ENCODE measurements at places on chromosomes 7 and 10.

DNA sequence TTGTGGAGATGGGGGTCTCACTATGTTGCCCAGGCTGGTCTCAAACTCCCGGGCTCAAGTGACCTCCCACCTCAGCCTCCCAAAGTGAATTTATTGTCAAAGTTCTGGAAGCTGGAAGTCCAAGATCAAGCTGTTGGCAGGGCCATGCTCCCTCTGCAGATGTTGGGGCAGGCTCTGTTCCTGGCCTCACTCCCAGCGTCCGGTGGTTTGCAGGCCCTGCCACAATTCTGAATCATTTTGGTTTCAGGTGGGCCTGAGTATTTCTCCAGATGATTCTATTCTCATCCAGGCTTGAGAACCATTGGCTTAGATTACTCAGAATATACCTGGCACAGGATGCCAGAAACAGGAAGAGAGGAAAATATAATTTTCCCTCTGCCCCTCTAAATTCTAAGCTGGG lies 737.4 kb downstream of the TNS3 start:
- DNase-seq: no peak

GRCh38 chr10:73480158-73480557 lies 15.7 kb downstream of the PPP3CB start:
- DNase-seq: no peak

GRCh38 chr7:51009716-51010496 lies 227.2 kb upstream of the GRB10 start:
- DNase-seq: no peak

GRCh38 chr10:17735166-17735941 lies 16.6 kb upstream of the TMEM236 start:
- DNase-seq: no peak

DNA sequence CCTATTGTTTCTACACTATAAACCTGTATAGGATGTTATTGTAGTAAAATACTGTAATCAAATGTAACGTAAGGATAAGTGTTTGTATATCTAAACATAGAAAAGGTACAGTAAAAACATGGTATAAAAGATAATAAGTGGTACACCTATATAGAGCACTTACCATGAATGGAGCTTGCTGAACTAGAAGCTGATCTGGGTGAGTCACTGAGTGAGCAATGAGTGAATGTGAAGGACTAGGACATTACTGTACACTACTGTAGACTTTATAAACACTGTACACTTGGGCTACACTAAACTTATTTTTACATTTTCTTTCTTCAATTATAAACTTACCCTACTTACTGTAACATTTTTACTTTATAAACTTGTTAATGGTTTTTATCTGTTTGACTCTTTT lies 732.9 kb upstream of the LRRN3 start:
- DNase-seq: no peak

DNA sequence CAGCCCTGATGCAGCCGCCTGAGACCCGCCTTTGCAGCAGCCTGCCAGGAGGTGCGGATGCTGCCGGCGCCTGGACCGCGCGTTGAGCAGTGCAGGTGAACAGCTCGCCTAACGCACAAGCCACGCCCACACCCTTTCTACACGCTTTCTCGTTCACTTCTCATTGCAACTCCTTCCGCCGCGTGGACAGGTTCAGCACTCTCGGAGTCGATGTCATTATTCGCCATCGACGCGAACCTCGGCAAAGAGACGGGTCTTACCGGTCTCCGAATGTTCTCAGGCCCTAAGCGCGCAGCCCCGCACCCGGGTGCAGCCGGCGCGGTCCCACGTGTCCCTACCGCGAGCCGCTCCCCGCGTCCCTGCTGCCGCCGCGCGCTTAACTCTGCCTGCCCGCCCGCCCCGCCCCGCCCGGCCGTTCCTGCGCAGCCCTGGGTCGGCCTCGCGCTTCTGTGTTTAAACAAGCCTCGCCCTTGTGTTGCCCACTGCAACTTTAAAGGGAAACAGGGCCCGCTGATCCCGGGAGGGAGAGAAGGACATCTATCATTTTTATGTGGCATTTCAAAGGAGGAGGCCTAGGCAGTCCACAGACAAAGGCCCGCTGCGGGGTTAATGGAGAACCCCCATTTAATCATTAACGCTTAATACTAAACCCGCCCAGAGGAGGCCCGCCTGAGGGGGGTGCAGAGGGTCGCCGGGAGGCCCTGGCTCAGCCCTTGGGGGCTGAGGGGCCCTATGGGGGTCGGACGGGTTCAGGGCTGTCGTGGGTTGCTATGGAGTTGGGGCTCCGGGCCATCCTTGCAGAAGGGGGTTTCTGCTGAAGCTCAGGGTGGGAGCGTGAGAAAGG lies 128.5 kb downstream of the WDR11 start:
- DNase-seq: no peak

- no peak for DNase-seq
Measured at GRCh38 chr7:100493476-100494264, 9.9 kb downstream of the NYAP1 start.

- DNase-seq: no peak
Measured at GRCh38 chr10:15113766-15114165, 16.6 kb downstream of the RPP38 start.

DNA sequence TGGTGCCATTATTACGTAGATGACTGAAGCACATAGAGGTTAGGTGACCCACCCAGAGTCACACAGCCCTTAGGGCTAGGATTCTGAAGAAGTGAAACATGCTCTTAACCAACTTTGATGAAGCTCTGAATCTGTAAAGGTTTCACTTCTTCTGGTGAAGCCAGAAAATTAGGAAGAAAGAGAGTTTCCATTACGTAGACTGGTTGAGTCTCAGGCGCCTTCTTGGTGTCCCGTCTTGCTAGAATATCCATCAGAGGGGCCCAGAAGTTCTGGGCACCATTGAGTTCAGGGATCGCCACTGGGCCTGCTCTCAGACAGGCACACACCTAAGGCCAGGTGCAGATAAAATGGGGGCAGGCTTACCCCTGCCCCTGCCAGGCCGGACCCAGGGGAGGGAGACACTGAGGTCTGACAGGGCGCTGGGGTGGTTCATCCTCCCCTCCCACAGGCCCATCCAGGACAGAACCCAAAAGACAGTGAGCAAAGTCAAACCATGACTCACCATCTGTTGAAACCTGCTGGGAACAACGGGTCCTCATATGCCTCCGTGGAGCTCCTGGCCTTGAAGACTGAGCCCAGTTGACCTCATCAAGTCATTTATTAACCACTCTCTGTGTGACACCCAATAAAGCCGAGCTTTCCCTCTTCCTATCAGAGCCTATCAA lies 33.2 kb downstream of the DRGX start:
- DNase-seq: no peak

DNA sequence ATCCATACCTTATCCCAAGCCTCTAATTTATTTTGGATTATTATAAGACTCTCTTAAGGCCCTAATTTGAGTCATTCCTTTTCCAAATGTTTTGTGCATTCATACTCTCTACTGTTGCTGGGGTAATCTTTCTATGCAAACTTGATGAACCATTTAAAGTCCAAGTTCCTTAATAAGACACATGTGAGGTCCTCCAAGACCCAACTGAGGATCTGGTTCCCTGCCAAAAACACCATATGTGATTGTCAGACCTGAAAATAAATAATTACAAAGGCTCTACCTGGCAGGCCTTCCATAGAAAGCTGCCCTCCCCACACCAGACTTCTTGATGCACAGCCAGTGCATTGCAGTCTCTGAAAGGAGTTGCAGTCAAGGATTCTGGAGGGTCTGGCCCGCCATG lies 257.9 kb upstream of the AKR1E2 start:
- DNase-seq: no peak

DNA sequence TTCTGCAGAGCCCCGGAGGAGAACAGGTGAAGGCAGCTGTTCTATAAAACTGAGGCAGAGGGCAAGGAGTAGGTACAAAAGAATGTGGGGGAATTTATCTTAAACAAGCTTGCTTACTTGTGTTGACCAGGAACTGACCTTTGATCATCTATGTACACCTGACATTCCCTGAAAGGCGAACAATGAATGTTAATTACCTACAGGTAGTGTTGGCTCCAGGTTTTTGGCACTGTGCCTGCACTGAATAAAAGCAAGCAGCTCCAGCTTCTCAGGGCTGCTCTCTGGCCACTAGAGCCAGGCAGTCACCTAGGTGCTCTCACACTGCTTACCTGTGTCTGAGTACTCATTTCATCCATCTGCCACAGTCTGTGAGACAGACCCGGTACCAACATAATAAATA lies 87.0 kb downstream of the RAPGEF5 start:
- DNase-seq: no peak

DNA sequence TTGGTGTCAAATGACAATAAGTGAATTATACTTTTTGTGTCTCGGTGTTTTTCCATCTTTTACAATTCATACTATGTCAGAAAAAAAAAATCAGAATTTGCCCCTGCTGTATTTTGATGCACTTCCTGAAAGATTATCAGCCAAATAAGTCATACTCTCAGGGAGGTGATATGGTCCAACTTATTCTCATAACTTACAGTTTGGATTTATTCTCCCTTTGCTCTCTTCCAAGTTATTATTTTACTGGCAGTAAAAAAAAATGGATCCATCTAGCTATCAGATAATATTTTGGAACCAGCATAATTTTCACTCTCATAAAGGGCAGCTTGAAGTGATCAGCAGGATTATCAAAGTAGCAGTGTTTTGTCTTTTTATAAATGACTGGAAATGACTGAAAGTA lies 337.1 kb downstream of the BMPER start:
- DNase-seq: no peak

GRCh38 chr10:4069491-4069890 lies 284.5 kb upstream of the KLF6 start:
- no peak for DNase-seq

DNA sequence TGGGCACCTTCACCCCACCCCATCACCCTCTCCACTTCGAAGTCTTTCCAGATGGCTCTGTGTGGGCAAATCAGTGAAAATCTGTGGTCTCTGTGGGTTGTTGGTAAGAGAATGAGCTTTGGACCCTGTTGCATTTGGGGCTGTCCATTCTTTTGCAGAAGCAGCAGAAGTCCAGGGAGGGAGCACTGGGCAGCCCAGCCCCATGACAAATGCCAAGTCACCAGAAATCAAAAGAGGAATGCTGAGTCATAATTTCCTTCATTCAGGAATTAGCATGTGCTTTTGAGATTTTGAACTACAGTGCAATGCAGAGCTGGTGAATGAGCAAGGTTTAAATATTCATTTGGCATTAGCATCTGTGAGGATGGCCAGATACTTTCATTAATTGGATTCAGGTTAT lies 556.2 kb downstream of the LRMDA start:
- DNase-seq: no peak

GRCh38 chr10:2948127-2948854 lies 119.1 kb upstream of the PFKP start:
- no peak for DNase-seq

DNA sequence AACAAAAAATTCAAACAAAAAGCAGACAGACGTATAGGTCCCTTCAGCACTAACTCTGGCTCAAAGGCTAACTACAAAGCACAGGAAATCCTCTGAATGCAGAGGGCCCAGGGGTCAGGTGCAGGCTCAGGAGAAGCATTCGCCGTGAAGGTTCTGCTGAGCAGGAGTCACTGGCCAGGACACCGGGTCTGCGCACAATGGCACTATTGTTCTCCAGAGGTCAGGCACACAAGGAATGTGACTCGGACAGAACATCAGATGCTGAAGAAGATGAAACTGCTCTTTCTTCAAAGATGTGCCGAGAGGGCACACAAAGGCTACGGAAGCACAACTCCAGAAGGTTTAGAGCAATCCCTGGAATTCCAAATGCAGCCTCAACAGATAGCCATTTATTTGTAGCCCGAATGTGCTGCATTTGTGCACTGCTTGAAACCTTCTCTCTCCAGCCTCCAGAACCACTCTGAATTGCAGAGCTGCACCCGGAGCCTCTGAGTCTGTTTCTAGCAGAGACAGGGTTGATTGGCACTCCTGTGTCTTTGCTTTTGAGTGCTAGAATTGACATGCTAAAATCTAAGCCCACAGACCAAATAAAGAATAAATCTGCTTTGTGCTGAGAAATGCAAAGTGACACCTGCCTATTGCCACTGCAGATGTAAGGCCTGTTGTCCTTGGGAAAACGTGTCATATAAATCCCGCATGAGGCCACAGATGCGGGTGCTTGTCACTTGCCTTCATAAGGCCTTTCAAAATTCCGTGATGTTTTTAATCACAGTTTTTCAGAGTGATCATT lies 85.4 kb upstream of the AFAP1L2 start:
- no peak for DNase-seq

DNA sequence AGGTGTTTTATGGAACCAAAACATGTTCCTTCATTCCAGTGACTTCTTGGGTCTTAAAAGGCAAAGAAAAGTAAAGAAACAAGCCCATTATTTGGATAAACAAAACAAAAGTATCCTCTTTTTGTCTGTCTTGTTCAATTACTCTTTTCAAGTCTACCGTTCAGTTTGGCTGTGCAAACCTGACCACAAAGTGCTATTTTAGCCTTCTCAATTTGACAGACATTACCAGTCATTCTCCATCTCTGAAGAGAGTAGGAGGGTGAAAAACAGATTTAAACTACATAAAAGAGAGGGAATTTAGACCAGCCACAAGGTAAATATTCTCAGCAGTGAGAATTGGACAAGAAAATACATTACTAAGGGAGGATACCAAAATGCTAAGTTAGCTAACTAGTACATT lies 145.2 kb downstream of the GRM3 start:
- no peak for DNase-seq

- no peak for DNase-seq
Measured at GRCh38 chr10:86411852-86412560, 45.4 kb upstream of the GRID1 start.

DNA sequence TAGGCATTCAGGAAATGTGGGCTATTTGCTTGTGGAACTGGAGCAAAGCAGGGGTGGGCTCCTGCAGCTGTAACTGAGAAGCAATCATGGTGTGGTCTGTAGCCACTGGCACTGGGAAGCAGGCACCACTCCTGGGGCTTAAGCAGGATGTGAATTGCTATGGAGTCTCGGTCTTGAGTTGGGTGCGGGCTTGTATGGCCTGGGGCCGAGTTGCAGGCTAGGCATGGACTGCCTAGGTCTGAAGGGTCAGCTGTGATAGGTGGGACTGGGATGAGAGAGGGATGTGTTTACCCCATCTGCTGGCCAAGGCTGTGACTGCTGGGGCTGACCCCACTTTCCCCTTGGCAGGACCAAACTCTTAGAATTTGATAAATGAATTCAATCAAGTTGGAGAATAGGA lies 43.0 kb downstream of the ADCY1 start:
- no peak for DNase-seq

DNA sequence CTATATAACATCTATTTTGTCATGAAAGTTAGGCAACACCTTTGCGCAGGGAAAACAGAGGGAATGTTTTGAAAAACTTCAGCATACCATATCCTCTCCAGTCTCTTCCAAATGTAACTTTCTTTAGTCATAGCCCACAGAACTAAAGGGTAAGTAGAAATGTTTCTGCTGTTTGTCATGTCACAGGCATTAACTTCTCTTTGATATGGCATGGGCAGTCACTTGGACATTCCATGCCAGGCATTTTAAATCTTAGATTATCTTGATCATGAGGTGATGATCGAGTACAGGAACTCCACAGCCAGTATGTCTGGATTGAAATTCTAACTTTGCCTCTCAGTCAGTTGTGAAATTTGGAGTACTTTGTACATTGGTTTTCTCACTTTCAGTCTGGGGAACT lies 27.5 kb upstream of the ETV1 start:
- no peak for DNase-seq

GRCh38 chr7:101391991-101392390 lies 29.3 kb downstream of the COL26A1 start:
- no peak for DNase-seq

- no peak for DNase-seq
Measured at GRCh38 chr10:12539350-12540164, 190.2 kb downstream of the CAMK1D start.

All from D721Med (cell line).